ENCODE measurements at places on chromosomes 11 and 22.

DNA sequence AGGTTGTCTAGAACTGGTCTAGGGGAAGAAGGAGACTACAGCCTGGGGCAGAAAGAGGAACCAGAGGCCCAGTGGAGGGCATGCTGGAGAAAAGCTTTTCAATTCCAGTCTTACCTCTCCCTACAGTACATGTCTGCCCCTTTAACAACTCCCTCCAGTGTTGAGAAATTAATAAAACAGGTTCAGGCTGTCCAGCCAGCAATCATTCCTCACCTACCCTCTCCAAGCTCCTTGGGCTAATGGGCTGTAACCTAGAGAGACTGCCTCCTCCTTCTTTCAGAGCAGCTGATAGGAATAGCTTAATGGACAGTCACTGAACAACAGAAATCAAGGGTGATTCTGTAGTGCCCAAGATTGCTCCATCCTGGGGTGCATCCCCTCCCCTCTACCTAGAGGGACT is 8.8 kb downstream of the SLC35F2 start:
- DNase-seq, result no peak

GRCh38 chr22:20573176-20573832 is 65.9 kb downstream of the MED15 start:
- no peak for DNase-seq

GRCh38 chr22:22554587-22555284 is 4.3 kb downstream of the PRAME start:
- no peak for DNase-seq

- DNase-seq, result no peak
Measured at GRCh38 chr11:121578251-121578976, 125.6 kb upstream of the SORL1-AS1 start.

- peak; percentile 46 for DNase-seq
Measured at GRCh38 chr11:108916290-108916689, 251.4 kb downstream of the DDX10 start.

GRCh38 chr22:46686221-46687047 is 51.6 kb downstream of the CERK start:
- no peak for DNase-seq

GRCh38 chr11:8099291-8099899 is 18.4 kb downstream of the TUB start:
- DNase-seq, result peak; percentile 80

- DNase-seq, result no peak
Measured at GRCh38 chr22:44344407-44344806, 31.7 kb upstream of the SHISAL1 start.

GRCh38 chr11:86671531-86672006 is 847 bp downstream of the ME3 start:
- peak; percentile 58 for DNase-seq

DNA sequence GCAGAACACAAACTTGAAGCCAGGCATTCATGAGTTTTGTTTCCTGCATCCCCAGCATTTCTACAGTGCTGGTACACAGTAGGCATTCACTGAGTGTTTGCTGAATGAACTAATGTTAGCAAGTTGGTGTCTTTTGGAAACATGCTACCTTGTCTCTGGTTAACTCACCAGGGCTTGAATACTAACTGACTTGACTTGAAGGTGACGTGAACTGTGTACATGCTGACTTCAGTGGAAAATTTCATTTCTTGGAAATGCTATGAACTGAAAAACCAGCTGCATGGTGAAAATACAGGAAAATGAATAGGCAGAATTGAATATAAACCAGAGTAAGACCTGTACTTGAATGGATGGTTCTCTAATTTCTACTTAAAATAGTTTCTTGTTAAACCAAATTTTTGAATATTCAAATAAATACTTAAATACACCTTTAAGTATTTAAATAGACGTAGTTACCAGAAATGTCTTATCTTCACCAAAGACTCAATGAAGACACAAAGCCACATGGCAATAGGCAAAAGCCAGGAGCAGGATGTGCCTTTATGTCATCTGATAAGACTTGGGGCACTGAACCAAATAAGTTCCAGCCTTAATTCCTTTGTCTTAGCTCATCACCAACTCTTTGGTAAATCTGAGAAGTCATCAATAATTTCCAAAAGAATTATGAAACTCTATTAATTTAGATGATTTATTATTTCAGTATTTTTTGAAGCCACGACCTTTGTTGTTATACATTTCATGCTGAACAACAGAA is 39.7 kb upstream of the POU2AF2 start:
- peak; percentile 42 for DNase-seq

- no peak for DNase-seq
Measured at GRCh38 chr22:20905415-20906386, 11.5 kb upstream of the CRKL start.

DNA sequence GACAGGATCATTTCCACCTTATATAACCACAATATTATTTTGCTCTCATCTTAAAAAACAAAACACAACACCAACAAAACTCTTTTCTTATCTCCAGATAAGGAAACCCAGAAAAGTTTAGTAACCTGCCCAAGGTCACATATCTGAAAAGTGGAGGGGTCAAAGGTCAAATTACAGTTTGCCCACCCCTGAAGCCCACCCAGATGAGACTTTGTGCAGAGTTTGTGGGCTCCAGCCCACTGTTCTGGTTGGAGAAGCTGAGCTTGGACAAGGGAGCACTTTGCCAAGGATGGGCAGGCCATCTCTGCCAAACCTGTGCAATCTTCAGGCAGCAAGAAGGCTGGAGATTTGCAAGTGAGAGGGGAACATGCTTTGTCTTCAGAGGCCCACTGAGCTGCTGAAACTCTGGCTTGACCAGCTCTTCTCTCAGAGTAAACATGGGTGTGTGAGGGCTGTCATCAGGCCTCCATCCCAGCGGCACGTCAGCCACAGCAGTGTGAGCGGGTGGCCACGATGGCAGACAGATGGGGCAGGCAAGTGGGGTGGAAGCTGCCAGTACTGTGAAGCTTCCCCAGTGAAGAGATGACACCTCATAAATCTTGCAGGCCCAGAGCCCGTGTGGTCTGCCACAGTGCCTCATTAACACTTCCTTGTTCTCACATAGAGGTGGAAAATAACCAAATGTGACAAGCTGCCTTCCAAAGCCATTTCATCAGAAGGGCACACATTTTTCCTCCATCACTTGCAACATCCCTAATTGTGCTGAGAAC is 111.8 kb downstream of the CCDC81 start:
- no peak for DNase-seq

DNA sequence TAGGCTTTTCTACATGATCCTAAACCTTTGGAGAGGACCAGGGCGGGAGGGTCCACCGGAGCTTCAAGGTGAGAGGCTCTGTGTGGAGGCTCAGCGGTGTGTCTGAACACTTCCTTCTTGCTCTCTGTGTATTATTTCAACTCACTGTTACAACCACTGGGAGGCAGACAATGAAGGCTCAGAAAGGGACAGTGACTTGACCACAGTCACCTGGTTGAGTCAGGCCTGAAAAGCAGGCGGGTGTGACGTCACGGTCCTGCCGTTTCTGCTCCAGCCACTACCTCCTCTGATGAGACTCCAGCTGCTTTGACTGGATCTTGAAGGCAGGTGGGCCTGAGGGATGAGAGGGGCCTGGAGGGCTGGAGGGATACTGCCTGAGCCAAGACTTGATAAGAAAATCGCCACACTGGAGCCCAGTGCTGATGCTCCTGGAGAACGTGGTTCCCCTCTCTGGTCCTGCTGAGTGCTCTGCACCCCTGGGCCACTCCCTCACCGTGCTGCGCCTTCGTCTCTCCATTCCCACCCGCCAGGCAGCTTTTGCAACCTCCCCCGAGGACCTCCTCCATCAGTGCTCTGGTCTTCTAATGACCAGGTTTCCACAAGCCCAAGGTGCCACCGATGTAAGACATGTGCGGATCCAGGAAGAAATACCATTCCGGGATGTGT is 27.9 kb downstream of the KCNC1 start:
- DNase-seq, result no peak

DNA sequence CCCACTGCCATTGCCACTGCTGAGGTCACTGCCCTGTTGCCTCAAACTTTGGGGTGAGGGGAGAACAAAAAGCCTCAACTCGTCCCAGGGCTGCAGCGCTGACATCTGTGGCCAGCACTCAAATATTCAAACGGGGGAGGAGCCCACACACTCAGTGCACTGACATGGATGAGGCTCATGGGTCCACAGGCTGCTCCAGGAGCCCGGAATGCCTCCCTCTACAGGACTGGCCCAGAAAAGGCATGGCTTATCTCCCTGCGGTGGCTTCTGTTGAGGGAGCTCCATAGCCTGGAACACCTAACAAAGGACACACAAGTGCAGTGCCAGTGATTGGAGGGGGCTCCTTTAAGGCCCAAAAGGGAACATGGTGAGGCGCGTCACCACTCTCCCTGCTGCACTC is 341.1 kb upstream of the LUZP2 start:
- peak; percentile 5 for DNase-seq

DNA sequence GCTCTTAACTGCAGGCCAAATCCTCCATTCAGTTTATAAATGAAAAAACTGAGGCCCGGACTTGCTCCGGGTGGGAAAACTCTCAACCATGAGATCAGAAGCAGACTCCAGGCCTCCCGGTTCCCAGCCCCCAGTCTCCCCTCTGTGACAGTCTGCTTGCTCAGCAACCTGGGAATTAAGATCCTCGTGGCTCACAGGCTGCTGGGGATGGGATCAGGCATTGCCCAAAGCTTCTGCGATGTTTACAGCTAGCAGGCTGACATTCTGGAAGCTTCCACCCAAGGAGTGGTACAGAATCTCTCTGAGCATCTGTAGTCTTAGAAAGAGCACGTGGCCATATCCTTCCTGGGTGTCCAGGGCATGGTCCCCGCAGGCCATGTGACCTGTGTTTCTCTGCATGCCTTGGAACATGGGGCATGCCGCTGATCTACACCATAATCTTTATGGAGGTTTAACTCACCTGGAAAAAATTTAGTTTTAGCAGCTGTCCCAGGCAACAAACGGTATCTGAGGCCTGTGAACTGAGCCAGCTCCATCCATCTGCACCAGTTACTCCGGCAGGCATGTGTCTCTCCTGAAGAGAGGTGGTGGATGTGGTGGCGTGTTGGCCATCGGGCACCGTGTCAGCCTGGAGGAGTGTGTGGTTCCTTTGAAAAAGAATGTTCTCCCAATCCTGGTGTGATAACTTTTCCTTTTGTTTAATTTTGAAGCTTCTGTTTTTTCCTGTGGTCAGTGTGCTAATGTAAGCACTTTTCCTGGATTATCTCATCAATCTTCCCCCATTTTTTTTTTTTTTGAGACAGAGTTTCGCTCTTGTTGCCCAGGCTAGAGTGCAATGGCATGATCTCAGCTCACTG is 7.9 kb downstream of the FBLN1 start:
- DNase-seq, result no peak

- peak; percentile 5 for DNase-seq
Measured at GRCh38 chr11:15745266-15745665, 611.1 kb downstream of the SOX6 start.

DNA sequence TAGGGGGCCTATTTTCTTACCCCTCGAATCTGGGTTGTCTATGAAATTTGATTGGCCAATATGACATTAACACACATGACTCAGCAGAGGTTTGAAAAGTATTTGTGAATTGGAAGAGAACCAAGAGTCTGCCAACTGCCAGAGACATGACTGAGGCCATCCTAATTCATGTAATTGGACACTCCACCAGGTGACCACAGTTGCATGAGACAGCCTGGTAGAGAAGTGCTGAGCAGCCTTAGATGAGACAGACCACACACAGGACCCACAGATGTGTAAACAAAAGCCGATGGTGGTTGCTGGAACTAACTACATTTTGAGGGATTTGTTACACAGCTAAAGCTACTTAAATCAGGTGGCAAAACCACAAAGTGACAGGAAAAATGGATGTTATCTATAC is 855 bp upstream of the MS4A5 start:
- no peak for DNase-seq

DNA sequence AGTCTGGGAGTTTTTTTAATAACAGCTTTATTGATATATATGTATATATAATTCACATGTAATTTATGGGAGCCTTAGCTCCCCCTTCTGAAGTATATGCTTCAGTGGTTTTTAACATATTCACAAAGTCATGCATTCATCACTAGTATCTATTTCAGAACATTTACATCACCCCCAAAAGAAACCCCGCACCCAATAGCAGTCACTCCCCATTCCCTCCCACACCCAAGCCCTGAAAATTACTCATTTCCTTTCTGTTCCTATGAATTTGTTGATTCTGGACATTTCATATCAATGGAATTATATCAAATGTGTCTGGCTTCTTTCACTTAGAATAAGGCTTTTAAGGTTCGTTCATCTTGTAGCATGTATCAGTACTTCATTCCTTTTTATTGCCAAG is 35.6 kb upstream of the SYT7 start:
- peak; percentile 54 for DNase-seq

GRCh38 chr11:116694349-116694725 is 78.5 kb downstream of the BUD13 start:
- DNase-seq, result no peak

- no peak for DNase-seq
Measured at GRCh38 chr22:46360097-46360496, 24.6 kb downstream of the TRMU start.

DNA sequence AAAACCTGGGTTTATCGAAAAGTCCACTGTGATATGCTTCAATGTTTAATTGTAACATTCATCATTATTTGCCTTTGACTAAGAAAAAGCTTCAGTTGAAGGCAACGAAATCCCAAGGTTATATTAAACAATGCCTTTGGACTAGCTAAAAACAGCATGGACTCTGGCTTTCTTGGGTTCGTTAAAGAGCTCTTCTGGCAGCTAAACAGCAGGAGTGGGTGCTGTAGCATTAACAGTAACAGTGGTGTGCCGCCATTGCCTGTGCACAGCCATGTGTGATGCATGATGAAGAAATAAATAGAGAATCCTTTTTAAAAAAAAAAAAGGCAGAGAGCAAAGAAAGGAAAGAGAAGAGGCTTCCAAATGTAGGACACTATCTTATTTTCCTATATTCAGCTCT is 406.6 kb upstream of the FAT3 start:
- DNase-seq, result no peak

DNA sequence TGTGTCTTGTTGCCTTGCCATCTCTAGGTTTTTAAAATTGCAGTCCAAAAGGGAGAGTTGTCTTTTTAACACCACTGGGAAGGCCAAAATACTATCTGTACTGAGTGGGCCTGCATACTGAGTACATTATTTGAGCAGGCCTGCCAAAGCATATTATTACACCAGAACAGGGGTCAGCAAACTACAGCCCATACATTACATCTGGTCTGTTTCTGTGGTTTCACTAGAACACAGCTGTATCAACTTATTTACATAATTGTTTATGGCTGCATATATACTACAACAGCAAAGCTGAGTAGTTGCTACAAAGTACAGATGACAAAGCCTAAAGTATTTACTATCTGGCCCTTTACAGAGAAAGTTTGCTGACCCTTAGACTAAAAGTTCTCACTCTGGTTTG is 74.0 kb downstream of the USP35 start:
- no peak for DNase-seq

Data from EL (cell line).